ENCODE measurements at places on chromosomes 7 and 10. TPM values are rescaled to one million over a fixed set of nuclear protein-coding genes. Genes with fewer than 3 reads are reported as not detected.

DNA sequence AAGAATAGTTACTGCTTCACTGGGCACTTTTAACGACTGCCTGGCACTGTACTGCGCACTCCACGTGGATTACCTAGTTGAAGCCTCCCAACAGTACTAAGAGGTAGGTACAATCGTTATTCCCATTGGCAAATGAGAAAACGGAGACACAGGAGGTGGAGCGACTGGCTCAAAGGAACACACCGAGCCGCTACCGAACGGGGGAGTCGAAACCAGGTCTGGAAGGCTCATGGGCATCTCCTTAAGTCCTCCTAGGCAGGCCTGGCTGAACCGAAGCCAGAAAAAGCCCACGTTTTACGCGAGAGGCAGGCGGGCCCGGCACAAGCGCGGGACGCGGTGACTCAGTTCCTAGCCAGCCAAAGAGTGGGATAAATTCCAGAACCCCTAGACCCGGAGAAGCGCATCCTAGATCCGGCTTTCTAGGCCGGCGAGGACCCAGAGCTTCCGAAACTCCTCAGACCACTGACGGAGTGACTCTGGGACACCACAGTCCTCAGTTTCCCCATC is 472 bp downstream of the PDAP1 start:
- peak; percentile 53 for DNase-seq

FGL2 gene
- total RNA-seq: not detected

DNA sequence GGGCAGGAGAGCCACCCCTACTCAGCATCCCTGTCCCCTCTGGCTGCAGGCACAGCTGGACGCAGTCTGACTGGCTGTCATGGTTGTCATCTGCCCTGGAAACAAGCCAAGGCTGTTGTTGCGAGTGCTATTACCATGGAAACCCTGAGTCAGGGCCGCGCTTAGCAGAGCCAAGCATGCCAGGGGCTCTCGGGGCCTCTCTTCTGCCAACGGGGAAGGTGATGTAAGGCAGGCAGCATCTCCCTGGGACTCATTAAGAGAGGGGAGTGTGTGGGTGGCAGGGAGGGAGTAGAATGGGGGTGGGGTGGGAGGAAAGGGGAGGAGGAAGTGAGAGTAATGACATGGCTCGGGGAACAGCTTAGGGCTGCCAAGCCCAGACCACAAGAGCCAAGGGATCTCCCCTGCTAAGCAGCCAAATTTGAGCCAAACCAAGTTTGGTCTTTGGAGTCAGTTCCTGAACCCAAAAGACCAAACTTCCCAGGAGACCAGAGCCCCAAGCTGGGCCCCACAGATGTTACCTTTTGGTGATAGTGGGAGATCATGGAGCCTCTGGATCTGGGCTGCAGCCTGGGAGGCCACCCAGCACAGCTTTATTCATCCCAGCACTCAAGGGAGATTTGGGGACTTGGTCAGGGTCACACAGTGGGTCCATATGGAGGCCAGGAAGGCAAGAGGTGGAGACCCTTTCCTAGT is 67.6 kb downstream of the TMEM130 start:
- peak; percentile 10 for DNase-seq

GRCh38 chr10:10855151-10855581 is 162.5 kb upstream of the CELF2 start:
- no peak for DNase-seq

DNA sequence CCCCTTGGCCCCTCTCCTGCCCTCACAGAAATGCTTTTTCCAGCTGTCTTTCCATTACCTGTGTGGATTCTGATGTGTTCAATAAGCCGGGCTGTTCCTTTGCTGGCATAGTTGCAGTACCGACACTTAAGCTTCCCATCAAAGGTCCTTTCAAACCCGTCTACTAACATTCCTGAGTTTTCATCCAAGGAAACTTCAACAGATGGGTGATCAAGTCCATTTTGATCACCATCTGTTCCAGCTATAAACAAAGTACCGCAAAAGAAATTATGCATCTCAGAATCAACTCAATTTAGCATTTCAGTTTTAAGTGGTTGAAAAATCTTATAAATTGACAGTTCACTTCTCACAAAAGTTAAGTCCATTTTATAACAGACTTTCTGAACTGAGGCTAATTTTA is 12.7 kb downstream of the IKZF5 start:
- DNase-seq: no peak

DNA sequence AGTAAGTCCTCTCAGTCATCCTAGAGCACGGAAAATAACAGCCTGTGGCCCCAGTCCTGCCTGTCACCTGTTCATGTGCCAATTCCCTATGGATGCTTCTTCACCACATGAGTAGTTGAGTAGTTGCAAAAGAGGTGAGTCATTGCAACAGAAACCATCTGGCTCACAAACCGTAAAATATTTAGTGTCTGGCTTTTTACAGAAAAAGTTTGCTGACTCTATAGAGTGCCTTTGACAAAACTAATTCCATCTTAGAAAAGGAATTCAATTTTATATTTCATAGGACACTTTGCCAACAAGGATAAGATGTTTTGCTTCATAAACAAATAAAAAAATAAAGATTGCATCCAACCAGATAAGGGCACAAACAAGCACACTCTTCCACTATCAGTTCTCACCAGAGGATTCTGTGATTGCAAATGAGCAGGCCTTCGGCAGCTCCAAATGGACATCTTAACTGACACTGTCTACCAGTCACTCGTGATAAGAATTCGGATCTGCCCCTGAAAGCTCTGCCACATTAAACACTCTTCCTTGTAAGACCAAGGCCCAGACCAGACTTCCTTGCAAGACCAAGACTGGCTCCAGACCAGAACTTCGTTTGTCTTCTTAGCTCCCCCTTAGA is 242.7 kb upstream of the SEMA3C start:
- DNase-seq: peak; percentile 90

DNA sequence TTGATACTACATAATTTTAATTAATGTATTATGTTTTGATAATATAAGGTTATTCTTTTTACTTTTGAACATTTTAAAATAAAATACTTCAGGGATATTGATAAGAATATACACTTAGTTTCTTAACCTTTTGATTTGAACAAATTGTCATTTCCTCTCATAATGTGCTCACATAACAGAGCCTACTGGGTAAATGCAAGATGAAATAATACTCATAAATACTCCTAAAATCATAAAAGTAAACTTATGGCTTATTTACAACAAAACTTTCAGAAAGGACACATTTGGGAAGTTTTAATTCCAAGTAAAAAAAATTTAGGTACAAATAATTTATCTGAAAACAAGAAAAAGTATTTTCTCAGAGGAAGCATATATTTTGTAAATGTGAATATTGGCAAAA is 101.6 kb upstream of the ABCB5 start:
- DNase-seq: no peak

DNA sequence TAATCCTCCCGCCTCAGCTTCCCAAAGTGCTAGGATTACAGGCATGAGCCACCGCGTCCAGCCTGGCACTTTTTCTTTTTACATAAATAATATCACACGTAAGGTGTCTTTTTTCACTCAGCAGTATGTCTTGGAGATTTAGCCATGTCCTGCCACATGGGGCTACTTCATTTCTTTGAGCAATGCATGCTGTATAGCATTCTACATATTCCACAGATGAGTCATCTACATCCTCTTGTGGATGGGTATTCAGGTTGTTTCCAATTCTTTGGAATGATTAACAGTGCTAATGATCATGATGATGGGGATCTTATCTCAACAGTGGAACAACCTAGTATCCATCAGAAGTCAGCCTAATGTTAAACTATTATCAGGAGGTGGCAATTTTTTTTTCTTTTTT is 50.8 kb downstream of the ZNF503 start:
- peak; percentile 91 for DNase-seq

ST7 gene
- 19.7 TPM for total RNA-seq

DNA sequence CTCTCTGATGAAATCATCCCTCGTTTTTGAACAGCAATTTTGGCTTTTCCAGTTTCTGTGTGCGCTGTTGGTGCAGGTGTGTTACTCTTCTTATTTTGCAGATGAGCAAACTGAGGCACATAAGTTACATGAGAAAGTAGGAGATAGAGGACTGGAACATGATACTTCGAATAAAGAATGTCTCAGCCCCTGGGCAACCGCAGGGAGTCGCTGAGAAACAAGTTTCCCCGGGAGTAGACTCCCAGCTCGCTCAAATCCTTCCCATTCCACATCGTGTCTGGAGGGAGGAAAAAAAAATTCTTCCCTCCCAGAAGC is 18.0 kb downstream of the MXI1 start:
- DNase-seq: no peak

DNA sequence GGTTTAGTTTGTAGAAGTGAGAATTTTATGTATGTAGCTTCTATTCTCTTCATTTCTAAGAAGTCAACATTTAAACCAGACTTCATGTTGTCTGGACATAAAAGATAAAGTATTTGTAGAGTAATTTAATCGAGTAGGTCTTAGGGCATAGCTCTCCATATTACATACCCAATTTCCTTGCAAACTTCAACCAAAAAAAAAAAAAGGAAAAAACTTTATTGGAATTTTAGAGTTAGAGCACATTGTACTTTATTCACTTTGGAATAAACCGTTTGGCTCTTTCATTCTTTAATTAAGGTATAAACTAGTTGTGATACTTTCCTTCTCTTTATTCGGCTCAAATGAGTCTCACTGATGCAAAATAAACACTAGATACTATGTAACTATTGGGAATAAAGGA is 36.0 kb downstream of the PTER start:
- DNase-seq: no peak
